Stimulated activated CD8-positive, alpha-beta memory T cell treated with anti-CD3 and anti-CD28 coated beads, Interleukin-15, amount 100 ng/mL, for 24 hours (primary cell): ENCODE measurements at places on chromosomes 12 and 14.

DNA sequence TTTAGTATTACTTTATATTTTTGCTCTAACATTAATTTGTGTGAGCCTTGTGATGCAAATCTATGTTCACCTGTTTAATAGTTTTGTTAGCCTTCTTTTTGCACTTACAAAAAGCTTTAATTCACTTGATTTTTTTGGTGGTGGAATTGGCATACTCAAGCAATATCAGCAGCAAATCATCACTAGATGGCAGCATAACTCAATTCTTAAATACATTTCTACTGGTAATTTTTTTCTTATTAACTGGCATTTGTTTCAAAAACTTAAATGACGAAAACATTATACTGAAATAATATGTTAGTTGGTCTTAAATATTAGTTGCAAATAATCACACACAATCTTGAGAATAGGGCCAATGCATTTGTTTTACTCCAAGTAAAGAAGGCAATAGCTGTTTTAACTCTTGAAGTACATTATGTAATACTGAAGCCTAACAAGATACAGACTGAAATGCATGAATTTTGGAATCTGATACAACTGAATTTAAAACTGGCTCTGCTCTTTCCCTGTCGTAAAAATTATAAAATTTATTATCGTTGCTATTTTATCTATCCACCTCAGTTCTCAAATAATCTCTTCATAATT, 151.5 kb downstream of the ATXN7L3B start:
- no peak for DNase-seq

GRCh38 chr14:23932639-23933038, 20.9 kb upstream of the DHRS4 start:
- no peak for DNase-seq

- no peak for DNase-seq
These were observed 136.4 kb downstream of the FOXN3 start for GRCh38 chr14:89280600-89280999.

DNA sequence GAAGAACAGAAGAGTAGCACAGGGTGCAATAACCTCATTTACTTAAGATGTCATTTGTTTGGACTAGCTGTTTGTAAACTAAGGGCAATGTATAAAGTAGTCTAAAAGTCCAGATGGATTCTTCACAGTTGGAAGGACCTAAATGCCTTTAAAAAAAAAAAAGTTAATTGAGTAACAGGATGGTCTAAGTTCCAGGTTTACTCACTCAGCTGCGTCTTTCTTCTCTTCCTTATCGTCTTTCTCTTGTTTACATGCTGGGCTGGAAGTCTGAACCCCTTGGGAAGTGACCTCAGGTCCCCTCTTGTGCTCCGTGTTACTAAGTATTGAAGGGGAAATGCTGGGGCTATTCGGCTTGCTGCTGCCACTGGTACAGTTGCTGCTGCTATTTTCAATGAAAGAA, 82.5 kb downstream of the SH2B3 start:
- DNase-seq: no peak

DNA sequence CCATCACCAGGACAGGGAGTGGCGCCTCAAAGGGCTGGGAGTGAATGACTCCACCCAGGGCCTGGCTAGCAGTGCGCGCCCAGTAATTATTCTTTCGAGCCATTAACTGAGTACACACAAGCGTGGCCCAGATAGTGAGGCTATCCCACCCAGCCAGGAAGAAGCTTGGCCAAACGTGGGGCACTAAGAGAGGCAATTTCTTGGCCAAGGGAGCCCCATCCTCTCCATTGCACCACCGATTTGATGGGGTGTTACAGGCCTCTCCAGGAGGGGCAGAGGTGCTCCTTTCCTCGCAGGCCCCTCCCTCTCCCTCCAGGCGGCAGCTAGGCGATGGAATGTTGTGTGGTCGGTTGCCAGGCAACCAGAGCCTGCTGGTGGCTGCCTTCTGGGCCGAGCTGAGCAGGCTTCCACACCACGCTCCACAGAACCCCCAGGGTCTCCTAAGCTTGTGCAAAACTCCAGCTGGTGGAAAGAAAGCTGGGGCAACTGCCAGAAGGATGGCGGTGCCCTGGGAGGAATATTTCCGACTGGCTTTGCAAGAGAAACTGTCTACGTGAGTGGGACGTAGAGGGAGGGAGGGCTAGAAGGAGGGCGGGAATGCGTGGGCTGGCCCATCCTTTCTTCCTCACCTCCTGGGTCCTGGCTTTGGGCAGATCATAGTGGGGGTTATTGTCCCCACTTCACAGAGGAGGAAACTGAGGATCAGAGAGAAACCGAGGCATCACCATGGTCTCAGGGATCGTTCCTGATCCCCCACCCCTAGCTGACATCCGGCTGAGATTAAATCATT, at the start of gene CFAP73:
Gene CFAP73, plus strand, starts transcription at position 364 of the 790 bp plus-strand sequence. Its CDS starts 134 bp downstream, at position 498.
- no peak for DNase-seq

DNA sequence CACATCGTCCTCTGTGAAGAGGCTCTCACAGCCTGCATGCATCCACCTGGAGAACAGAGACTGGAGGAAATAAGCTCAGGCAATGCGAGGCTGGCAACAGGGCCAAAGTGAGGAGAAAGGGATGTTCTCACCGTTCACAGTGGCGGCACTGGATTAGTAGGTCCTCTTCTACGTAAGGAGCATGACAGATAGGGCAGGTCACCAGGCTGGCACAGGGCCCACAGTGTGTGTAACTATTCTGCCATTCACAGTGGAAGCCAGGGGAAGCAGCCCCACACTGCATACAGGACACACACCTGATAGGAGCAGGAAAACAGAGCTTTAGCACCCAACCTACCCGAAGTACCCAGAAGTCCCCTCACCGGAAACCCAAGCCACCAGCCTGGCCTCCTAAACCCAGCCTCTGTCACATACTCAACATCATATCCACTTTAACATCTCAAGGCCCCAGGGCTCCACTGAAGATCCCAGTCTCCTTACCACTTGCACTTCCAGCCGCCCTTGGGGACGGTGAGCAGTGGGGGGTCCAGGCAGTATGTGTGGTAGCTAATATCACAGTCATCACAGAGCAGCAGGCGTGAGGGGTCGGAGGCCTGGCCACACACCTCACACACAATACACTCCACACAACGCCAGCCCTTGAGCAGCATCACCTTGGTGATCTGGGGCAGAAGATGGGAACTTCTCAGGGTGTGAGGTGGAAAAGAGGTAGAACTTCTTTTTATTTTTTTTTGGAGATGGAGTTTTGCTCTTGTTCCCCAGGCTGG, 14.3 kb downstream of the KMT2D start:
- DNase-seq: no peak

DNA sequence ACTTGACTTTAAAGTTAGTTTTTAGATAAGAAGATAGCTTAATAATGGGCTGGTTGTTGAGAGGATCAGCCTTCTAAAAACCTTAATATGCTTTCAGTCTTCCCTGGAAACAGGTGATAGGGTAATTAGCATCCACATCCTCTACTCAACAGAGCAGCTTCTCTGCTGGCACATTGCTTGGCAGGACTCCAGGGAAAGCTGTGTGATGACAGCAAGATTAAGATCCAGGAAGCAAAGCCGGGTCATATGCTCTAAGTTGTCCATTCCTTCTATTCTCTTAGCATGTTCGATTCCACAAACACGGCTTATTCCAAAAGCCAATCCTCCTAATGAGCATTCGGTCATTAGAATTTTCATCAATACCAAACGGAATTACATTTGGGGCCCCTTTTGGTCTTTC, 87.0 kb downstream of the HMGA2 start:
- no peak for DNase-seq

- DNase-seq: no peak
These were observed 15.8 kb downstream of the NID2 start for GRCh38 chr14:52053044-52053443.

GRCh38 chr14:95291859-95292542, 27.7 kb downstream of the CLMN start:
- DNase-seq: no peak

- DNase-seq: no peak
These were observed 76.1 kb upstream of the TMEM263 start for GRCh38 chr12:106879612-106880011.

DNA sequence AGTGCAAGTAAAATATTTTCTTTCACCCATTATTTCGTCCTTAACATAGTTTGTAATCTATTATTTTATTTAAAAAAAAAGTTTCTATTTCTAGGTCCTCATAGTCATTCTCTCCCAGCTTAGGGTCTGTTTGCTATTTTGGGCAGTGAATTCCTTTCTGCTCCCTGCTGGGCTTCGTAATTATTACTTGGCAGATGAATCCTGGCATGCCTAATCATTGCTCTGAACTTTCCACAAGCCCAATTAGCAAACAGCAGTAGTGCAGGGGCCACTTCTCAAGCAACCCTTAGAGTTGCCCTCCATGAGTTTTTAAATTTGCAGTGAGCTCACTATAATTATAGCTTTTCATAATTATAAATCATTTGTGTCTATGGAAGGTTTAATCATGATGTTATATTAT, 1378.3 kb upstream of the SEL1L start:
- no peak for DNase-seq

GRCh38 chr14:50768680-50769079, 62.3 kb downstream of the NIN start:
- no peak for DNase-seq

GRCh38 chr12:68225576-68226476, at the start of gene IL26:
Gene IL26 (minus strand): TSS chr12:68225810. CDS start chr12:68225756, 54 bp downstream.
- DNase-seq: no peak

GRCh38 chr14:68135566-68135965, 316.0 kb downstream of the RAD51B start:
- DNase-seq: no peak

DNA sequence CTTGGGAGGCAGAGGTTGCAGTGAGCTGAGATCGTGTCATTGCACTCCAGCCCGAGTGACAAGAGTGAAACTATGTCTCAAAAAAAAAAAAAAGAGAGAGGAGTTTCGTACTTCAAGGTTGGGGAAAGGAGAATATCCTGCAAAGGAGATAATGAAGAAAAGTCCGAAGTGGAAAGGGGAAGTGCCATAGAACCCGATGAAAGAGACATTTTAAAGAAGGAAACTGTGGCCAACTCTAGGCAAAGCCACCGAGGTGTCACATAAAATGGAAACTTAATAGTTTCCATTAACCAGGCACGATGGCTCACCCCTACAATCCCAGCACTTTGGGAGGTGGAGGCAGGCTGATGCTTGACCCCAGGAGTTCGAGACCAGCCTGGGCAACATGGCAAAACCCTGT, 15.0 kb upstream of the LTBP2 start:
- no peak for DNase-seq

GRCh38 chr12:50525422-50525821, 20.6 kb downstream of the DIP2B start:
- no peak for DNase-seq

DNA sequence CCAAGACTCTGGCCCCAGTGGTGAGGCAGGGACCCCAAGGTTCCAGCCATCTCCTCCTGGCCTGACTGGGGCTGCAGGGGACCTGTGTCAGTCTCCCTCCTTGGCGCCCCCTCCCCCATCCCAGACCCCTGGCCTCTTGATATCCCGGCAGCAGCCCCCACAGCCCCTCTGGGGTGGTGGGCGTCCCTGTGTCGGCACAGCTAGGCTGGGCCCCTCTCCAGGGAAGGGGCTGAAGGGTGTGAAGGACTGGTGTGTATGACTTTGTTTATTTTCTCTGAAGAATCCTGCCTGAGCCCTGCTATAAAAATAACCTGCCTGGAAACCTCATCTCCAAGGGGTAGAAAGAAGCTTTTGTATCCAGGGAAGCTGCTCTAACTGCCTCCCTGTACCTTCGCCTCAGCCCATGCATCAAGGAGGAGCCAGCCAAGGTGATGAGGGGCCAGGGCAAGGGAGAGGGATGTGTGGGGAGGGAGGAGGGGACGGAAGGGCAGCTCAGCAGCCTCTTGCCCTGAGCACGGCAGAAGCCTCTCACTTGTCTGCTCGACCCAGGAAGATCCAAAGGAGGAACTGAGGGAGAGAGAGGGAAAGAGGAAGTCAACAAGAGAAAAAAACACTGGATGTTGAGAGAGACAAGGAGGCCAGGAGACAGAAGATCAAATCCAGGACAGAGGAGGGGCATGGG, 25.4 kb upstream of the COL2A1 start:
- no peak for DNase-seq

- DNase-seq: no peak
These were observed 44.4 kb downstream of the JAG2 start for GRCh38 chr14:105123981-105124765.

GRCh38 chr12:122161682-122162081, 12.3 kb downstream of the IL31 start:
- DNase-seq: no peak

GRCh38 chr12:98733667-98734350, 88.7 kb downstream of the APAF1 start:
- DNase-seq: no peak

GRCh38 chr12:92593734-92594402, 108.9 kb upstream of the PLEKHG7 start:
- DNase-seq: peak; percentile 12

DNA sequence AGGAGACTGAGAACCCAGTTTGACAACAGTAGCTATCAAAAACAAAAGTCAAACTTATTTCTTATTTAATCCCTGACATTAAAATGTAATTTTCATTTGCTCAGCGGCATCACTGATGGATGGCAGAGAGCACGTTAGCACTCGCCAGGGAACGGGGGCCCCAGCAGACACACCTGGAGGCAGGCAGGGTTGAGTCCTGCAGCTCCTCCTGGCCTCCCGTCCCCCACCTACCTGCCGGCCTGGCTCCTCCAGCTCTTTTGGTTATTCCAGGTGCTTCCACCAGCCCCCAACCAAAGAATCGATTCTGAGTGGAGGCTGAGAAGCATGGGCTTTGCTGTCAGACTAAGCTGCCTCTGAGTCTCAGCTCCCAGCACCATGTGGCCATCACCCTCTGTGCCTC, 113.6 kb downstream of the PHETA1 start:
- no peak for DNase-seq

- no peak for DNase-seq
These were observed 540.0 kb upstream of the TBX3 start for GRCh38 chr12:115223991-115224390.

- no peak for DNase-seq
These were observed 42.5 kb upstream of the DIO3 start for GRCh38 chr14:101518611-101519473.

GRCh38 chr12:132374612-132375445, 45.4 kb upstream of the GALNT9 start:
- no peak for DNase-seq

GRCh38 chr14:26344596-26344995, 253.2 kb downstream of the NOVA1 start:
- DNase-seq: no peak

DNA sequence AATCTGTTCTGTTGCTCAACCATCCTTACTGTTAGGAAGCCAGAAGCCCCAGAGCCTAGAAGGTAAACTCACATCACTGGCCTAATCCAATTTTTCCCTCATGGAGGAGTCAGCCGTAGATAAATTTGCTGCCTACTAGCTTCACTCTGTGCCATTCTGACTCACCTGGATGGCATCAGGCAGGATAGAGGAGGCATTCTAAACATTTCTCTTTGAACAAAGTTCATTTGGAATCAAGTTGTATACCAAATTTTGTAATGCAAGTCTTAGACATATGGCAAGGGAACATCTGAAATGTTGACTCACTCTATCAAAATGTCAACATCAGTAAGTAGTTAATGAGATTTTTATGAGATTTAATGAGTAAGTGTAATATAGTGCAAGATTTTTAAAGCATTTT, 13.6 kb upstream of the TBC1D30 start:
- DNase-seq: no peak

GRCh38 chr14:62687818-62688217, 357.4 kb downstream of the KCNH5 start:
- DNase-seq: no peak

GRCh38 chr12:117028254-117028653, 71.0 kb downstream of the TESC start:
- no peak for DNase-seq
